ENCODE measurements at places on chromosomes 16 and 17.

DNA sequence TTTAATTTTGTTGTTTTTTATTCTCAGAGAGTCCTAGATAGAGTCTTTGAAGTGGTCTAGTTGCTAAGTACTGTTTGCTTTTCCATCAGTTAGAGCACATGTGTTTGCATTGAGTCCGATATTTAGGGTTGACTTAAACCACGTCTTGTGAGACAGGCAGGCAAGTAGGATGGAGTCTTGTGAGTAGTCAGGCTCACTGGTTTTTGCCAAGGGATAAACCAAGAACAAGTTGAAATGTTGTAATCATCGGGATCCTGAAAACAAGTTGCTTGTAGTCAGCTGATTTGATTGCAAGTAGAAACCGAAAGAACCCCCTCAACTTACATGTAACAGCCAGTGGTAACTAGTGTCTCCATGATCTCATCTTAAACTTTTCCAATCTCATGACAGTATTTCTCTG, 17.2 kb downstream of the ATP6V0A1 start:
- no peak for DNase-seq

- no peak for DNase-seq
Observed at GRCh38 chr17:27607521-27608091, 23.4 kb upstream of the LGALS9 start.

DNA sequence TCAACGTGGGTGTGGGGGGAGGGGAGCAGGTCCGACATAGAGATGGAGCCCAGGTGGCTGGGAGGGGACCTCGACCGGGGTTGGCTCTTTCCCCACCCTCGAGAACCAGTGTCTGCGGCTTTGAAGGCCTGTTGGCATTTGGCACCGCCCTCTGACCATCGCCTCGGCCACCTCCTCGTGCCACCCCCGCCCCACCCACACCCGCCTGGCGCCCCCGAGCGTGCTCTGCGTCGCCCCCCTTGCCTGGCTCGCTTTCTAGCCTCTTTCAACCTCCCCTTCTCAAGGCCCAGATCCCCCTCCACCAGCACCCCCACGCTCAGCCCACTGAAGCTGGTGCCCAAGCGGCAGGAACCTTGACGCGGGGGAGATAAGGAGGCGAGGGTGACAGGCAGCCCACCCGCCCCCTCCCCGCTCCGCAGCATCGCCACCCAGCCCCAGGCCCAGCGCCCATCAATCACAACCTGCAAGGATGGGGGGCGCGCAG, 619 bp downstream of the CACNB1 start:
- DNase-seq = no peak

DNA sequence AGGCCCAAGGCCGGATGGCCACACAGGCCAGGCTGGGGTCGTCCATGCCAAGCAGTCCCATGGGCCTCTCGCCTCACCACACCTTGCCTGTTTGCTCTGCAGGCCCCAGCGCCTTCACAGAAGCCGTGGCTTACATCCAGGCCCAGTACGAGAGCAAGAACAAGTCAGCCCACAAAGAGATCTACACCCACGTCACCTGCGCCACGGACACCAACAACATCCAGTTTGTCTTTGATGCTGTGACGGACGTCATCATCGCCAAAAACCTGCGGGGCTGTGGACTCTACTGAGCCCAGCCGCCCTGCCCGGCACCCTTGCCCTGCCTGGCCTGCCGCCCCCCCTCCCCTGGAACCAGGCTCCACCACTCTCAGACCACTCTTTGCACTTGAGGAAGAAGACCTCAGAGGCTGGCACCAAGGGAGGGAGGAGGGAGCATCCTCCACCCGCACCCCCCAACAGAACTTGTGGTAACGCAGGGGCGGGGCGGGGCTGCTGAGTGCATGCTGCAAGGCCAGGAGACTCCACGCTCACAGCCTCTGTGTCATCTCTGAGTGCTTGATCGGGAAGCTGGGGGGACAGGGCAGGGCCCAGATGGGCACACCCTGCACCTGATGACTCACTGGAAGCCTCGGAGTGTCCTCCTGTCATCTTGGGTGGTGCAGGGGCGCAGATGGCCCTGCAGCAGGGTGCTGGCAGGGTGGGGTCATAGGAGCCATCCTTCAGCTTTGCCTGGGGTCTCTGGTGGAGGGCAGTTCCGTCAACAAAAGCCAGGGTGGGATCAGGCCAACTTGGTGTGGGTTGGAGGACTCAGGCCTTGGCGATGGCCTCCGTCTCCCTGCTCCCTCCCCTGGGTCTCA, 81.5 kb downstream of the AMFR start:
- no peak for DNase-seq

DNA sequence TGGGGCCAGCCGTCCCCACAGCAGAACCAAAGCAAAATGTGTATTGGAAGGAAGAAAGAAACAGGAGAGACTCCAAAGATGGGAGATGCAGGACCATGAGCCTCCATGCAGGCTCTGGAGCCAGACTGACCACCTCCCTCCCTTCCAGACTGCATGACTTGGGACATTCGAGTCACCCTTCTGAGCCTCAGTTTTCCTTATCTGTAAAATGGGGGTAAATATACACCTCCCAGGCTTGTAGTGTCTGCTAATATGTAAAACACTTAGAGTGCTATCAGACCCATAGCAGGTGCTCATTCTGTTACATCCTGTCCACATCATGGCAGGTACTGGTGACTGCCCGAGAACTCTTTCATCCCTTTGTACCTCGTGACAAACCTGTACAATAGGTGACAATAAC, 370.8 kb downstream of the SNX29 start:
- DNase-seq = no peak

- no peak for DNase-seq
Observed at GRCh38 chr17:37640015-37640414, 3.2 kb downstream of the DDX52 start.

DNA sequence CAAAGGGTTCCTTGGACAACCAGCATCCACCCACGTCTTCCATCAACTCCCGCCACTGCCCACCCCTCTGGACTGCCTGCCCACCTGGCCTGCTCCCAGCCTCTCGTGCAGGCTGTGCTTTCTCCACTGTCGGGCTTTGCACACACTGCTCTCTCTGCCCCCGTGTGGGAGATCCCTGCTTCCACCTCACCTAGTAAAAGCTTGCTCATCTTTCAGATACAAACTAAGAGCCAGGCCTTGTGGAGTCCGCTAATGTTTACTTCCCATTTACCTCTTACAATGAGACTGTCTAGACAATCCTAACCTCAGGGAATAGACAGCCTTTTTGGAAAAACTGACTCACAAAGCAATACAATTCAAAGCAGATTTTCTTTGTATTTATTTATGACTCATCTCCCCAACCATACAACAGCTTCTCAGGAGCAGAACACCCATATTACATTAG, 67.6 kb downstream of the USP31 start:
- DNase-seq = no peak

DNA sequence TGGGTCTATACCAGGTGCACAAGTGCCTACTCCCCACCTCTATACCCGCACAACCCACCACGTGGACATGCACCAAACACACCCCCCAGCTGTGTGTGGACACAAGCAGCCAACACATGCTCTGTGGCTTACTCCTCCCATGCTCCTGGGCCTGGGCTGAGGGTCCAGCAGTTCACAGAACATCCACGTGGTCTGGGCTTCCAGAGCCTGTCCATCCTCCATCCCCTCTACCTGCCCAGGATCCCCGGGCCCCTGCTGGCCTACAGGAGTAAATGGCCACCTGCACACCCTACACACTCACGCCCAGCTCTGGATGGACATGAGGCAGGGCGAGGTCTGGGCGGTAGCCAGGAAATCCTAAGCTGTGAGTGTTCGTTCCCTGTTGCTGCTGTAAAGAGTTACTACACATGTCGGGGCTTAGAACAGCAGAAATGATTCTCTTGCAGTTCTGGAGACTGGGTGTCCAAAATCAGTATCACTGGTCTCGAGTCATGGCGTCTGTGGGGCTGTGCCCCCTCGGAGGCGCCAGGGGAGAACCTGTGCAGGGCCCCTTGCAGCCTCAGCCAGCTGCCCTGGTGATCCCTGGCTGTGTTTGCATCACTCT, 15.0 kb upstream of the RAI1 start:
- no peak for DNase-seq

Data from activated CD8-positive, alpha-beta memory T cell treated with anti-CD3 and anti-CD28 coated beads for 4 hours (primary cell).